ENCODE measurements at places on chromosomes 5 and 9.

DNA sequence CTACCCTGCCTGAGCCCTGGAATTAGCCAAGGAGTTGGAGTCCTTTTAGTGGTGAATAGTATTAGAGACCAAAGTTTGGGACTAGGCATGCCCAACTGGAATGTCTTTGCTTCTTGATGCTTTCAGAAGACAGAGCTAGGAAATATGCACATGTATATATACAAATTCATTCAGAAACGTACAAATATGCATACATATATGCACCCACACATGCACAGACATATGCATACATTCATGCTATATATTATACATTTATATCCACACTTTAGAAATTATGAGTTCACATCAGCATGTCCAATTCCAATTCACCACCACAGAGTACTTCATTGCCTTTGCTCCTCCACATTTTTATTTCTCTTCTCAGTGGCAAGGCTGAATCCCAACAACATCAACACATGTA, 398.3 kb upstream of the MPDZ start:
- DNase-seq: no peak

DNA sequence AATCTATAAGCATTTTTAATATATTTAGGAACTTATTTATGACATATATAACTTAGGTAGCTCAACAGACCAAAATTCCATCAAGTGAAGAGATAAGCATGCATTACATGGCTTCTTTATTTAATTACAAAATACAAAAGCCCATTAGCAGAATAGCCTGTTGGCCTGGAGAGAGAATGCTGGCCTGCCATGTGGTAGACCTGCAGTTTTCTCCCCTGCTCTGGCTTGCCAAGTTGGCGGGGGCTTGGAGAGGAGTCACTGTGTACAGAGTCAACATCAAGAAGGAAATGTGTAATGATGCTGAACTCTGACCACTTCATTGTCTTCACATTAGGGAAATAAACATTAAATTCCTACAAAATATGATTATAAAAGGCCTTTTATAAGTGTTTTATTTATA, 69.8 kb upstream of the CNTLN start:
- DNase-seq: no peak

DNA sequence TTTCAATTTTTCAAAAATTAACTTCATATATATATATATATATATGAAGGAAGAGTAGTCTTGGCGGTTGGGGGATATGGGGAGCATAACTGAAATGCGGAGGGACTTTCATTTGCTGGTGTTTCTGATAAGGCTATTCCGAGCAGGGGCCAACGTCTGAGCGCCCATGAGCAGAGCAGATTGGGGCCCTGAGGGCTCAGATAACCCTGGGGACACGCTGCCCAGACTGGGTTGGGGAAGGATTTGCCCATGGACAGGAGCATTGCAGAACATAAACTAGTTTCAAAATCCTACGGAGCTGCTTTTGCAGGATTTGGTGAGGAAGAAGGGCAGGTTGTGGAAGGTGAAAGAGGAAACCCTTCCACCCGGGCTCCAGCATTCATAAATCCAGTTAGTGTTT, 240.2 kb downstream of the IRX1 start:
- DNase-seq: no peak

- DNase-seq: no peak
These were observed 22.4 kb upstream of the ANGPTL2 start for GRCh38 chr9:127144670-127145445.

DNA sequence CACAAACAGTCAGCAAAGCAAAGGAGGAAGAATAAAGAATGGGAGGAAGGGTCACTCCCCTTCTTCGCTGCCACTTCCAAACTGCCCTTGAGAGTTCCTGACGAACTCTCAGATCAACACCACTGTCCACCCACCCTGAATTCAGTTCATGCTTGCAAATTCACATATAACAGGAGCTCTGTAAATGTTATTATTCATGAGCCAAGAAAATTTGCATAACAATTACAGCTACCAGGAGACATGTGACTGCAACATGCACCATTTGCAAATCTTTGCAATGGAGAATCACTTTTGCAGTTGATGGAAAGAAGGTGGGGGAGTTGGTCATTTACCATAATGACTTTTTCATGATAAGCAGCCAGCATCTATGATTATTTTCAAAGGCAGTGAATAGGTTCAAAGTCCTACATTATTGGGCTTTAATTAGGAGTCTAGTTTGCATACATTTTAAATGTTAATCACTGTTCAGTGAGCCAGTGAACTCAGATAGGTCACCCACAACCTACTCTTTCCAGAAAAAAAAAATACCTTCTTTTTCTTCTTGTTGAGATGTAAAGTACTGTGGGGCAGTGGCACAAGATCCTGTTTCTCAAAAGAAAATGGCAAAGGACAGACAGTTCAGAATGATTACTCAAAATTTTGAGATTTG, 149.7 kb downstream of the CAAP1 start:
- DNase-seq: no peak

GRCh38 chr5:446883-447263, 3.9 kb downstream of the EXOC3 start:
- DNase-seq: peak; percentile 63

- peak; percentile 91 for DNase-seq
These were observed 12.7 kb upstream of the TDRD7 start for GRCh38 chr9:97398999-97399758.

DNA sequence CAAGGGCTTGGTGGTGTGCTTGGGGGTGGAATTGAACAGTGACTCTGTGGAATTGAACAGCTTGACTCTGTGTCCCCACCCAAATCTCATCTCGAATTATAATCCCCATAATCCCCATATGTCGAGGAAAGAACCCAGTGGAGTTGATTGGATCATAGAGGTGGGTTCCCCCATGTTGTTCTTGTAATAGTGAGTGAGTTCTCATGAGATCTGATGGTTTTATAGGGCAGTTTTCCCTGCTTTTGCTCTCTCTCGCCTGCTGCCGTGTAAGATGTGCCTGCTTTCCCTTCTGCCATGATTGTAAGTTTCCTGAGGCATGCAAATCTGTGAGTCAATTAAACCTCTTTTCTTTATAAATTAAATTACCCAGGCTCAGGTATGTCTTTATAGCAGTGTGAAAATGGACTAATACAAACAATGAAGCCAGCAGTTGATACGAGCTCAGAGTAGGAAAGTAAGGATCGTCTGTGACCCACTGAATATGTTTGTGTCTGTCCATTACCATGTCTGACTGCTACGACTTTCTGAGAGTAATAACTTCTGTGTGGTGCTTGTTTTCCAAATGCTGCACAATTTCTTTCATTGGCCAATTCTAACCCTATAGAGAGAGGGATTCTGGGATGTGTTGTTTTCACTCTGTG, 17.9 kb upstream of the RICTOR start:
- DNase-seq: no peak
